ENCODE measurements at places on chromosomes 11 and 22. TPM values are rescaled to one million over a fixed set of nuclear protein-coding genes. Genes with fewer than 3 reads are reported as not detected.

Gene TPBGL
- polyA plus RNA-seq: 0.04 TPM

- peak overlapping the region; percentile 81 for H3K4me3 ChIP-seq
- H3K27ac ChIP-seq: peak overlapping the region; percentile 99
- H3K4me1 ChIP-seq: peaks cover 36% of the 10 kb centered on the region
- H3K27me3 ChIP-seq: no peaks in the 10 kb centered on the region
- DNase-seq: no peak
Observed at GRCh38 chr11:65418431-65418680, 4.2 kb upstream of the NEAT1 start.

DNA sequence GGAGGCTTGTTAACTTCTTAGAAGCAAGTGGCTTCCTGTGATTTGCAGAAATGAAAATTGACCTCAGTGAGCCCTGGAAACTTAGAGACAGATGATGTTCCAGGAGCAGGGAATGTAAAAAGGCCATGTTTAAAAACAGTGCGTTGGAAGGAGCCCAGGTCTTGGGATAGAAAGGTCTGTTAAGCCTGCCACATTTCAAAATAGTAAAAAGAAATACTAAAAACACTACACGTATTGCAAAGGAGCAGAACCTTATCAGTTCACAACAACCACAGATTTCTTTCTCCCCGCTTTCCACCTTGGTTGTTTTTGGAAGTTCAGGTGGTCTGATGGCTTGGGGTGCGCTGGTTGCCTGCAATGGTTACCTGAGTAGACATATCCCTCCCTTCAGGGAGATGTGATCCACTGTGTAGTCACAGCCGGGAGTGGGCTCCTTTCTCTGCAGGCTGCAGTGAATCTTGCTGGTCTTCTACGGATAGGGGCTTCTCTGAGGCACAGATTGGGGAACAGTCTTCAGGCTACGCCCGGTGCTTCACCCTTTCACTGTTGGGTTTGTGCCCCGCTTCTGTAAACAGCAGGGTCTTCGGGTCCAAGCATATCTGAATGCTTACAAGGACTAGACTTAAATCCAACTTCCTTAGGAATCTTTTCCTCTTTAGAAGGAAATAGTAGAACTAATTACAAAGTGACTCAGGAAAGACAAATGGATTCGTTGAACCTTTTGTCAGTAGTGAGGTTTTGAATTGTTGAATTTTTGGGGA is 1.9 kb downstream of the TEAD1 start:
- H3K27me3 ChIP-seq: no peaks in the 10 kb centered on the region
- peaks cover 27% of the 10 kb centered on the region for H3K4me1 ChIP-seq
- no peak overlapping the region for H3K27ac ChIP-seq
- no peaks in the 10 kb centered on the region for H3K36me3 ChIP-seq

DNA sequence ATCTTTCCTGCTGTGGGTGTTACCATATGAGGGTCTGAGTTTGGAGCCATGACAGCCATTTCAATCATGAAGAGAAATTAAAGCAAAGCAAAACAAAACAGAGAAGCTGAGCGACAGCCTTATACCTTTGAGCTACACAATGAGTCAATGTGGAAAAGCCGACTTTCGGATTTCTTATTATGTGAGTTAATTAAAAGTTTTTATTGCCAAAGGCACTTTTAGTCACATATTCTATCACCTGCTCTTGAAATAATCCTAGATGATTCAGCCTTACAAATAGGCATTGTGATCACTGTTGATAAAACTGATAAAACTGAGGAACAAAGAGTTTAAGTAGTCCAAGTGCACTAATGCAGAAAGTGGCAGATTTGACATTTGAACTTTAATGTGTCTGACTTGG is 381.9 kb upstream of the TENM4 start:
- no peaks in the 10 kb centered on the region for H3K36me3 ChIP-seq
- H3K4me1 ChIP-seq: no peaks in the 10 kb centered on the region
- no peak overlapping the region for H3K4me3 ChIP-seq
- no peaks in the 10 kb centered on the region for H3K27me3 ChIP-seq

Gene FAU
- 530 TPM for polyA plus RNA-seq

DNA sequence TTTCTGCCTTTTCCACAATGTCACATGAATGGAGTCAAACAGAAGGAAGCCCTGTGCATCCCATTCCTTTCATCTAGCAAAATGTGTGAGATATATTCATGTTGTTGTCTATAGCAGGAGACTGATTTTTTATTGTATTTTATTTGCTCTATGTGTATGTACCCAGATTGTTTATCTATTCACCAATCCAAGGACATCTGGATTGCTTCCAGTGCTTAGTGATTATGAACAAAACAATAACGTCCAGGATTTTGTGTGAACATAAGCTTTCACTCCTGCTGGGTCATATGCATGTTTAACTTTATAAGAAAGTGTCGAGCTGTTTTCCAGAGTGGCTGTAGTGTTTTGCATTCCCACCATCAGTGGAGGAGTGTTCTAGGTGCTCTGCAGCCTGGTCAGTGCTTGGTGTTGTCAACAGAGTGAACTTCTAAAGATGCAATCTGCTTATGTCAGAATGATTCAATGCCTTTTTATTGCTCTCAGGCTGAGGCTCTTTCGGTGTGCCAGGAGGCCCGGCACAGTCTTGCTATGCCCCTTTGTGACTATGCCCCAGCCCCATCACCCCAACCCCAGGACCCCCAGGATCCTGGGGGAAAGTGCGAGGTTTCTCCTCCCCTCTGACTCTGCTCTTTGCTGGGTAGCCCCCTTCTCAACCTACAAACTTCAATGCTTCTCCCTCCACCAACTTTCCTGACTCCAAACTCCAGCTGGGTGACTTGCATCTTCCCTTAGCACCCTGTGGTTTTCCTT is 19.9 kb upstream of the SYT13 start:
- H3K4me3 ChIP-seq: no peak overlapping the region
- no peaks in the 10 kb centered on the region for H3K4me1 ChIP-seq

Gene ARHGAP42
- polyA plus RNA-seq: 1.7 TPM

DNA sequence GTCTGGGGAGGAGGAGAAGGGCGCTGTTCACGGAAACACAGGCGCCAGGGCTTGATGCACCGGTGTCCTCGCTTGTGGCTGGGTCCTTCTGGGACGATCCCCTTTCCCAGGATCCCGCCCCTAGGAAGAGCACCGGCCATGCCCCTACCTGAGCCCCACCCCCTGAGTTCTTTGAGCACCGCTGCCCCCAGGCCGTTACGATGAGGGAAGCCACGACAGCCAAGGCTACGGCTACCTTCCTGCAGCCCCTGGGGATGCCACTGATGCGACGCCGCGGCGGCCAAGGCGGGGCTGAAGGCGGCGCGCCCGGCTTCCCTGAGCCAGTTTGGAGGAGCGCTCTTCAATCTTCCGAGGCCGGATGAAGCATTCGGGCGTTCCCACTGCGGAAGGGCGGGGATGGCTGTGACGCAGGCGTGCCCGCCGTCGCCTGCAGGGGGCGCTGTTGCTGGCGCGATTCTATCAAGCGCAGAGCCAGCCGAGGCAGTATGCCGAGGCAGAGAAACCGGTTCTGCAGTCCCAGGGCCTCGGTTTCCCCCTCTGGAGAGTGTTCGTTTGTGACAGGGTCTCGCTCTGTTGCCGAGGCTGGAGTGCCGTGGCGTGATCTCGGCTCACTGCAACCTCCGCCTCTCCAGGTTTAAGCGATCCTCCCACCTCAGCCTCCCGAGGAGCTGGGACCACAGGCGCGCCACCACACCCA is 9.7 kb upstream of the NEFH start:
- no peak for DNase-seq
- H3K27ac ChIP-seq: no peak overlapping the region
- H3K36me3 ChIP-seq: no peaks in the 10 kb centered on the region
- no peaks in the 10 kb centered on the region for H3K4me1 ChIP-seq
- no peaks in the 10 kb centered on the region for H3K27me3 ChIP-seq

Gene CHEK2
- polyA plus RNA-seq: 4.0 TPM

Gene PVALB
- polyA plus RNA-seq: not detected

DNA sequence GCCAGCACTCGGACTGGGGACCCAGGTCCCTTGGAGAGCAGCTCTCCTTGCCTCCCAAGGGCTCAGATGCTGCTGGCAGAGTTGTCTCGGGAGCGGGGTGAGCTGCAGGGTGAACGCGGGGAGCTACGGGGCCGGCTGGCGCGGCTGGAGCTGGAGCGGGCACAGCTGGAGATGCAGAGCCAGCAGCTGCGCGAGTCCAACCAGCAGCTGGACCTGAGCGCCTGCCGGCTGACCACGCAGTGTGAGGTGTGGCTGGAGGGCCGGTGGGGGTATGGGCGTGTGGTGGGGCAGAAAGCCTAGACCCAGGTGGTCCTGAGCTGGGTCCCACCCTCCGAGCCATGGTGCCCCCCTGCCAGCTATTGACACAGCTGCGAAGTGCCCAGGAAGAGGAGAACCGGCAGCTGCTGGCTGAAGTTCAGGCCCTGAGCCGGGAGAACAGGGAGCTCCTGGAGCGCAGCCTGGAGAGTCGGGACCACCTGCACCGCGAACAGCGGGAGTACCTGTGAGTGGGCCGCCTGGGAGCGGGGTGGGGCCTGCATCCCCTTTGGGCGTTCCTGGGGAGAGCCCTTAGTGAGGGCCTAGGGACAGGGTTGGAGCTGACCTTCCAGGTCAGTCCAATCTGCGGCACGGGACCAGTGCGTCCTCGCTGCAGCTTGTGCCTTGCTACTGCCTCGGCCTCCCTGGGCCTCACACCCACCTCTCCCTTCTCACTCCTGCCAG is 5.8 kb upstream of the RPS6KA4 start:
- no peaks in the 10 kb centered on the region for H3K27me3 ChIP-seq
- peak; percentile 77 for DNase-seq
- H3K36me3 ChIP-seq: no peaks in the 10 kb centered on the region
- peaks cover 14% of the 10 kb centered on the region for H3K4me1 ChIP-seq
- no peak overlapping the region for H3K4me3 ChIP-seq
- H3K27ac ChIP-seq: no peak overlapping the region

DNA sequence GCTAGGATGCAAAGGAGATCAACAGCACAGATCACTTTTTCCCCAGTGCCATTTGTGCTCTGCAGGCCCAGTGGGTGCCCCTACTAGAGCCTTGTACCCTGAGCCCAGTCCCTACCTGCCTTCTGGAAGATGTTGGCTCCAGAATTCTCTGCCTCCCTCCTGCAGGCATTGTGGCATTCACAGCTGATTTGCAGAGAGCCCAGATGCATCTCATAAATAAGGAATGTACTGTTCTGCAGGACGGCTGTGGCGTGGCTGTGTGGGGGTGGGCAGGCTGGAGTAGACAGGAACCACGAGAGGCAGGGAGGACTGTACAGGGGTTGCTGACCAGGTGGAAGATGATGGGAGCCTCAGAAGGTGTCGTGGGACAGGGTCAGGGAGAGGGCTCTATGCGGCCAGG is 11.2 kb upstream of the MIAT start:
- H3K36me3 ChIP-seq: no peaks in the 10 kb centered on the region
- H3K27ac ChIP-seq: no peak overlapping the region
- peaks cover 2% of the 10 kb centered on the region for H3K4me1 ChIP-seq
- no peaks in the 10 kb centered on the region for H3K27me3 ChIP-seq

GRCh38 chr22:27990879-27991278 is 71.8 kb upstream of the PITPNB start:
- no peak overlapping the region for H3K27ac ChIP-seq
- H3K4me1 ChIP-seq: no peaks in the 10 kb centered on the region
- no peaks in the 10 kb centered on the region for H3K27me3 ChIP-seq
- H3K4me3 ChIP-seq: no peak overlapping the region
- DNase-seq: no peak

- peaks cover 9% of the 10 kb centered on the region for H3K36me3 ChIP-seq
- peak overlapping the region; percentile 86 for H3K4me3 ChIP-seq
- no peak for DNase-seq
- no peak overlapping the region for H3K27ac ChIP-seq
Observed at GRCh38 chr11:64252003-64252872, 908 bp downstream of the PLCB3 start.

Gene OR5P2
- not detected for polyA plus RNA-seq

DNA sequence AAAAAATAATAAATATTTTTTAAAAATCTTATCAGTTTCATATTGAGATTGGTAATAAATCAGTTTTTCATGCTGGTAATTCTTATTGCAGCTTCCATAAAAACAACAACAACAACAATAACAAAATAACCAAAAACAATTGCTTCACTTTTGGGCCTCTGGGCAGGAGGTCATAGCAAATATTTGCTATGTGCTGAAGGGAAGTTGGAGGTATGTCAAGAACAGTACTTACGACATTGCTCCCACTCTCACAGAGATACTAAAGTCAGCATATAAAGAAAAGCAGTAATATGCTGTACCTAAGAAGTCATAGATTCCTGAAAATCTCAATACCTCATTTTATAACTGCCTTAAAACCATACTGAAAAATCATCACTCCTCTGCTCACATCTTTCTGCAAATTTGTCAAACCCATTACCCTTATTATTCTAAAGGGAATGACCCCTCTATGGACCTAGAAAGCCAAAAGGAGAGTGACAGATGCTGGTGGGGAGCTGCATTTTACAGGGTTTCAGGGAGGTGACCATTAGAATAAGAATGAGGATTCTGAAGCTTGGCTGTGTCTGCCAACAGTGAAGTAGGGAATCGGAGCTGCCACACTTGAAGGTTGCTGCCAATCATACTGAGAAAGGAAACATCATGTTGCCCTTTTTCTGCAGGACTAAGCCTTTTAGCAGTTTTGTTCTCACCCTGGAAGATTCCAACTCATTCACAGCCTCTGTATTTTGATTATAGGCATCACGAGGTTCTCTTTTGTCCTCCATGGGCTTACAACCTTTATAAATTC is 742.9 kb downstream of the LRRC4C start:
- H3K36me3 ChIP-seq: no peaks in the 10 kb centered on the region
- no peak overlapping the region for H3K4me3 ChIP-seq
- no peaks in the 10 kb centered on the region for H3K27me3 ChIP-seq
- no peak overlapping the region for H3K27ac ChIP-seq
- no peaks in the 10 kb centered on the region for H3K4me1 ChIP-seq
- DNase-seq: no peak

Gene ALX4
- 0.02 TPM for polyA plus RNA-seq

DNA sequence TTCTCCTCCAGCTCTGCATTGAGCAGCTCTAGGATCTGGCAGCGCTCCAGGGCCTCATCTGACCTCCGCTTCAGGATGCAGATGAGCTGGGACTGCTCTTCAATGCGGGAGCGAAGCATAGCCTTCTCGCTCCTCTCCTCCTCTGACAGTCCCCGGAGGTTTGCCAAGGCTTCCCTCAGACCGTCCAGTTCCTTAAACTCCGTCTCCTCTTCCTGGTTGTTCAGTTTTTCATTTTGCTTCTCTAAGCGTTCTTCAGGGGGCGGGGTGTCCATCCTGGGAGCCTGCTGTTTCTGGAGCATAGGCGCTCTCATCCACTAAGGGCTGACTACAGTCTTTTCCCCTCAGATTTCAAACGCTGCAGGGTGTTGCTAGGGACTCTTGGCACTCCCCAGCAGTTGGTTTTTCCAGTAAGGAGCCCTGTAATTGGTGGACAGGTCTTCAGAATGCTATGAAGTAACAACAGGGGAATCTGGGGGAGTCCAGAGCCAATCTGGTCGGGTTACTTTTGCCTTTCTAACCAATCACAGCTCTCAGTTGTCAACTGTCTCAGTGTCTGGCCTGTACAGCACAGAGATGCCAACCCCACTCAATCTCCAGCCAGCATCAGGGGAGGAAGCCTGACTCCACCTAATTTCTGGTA is at the start of gene CCDC89:
Gene CCDC89 (minus strand): TSS at position 376 of the 640 bp plus-strand sequence. CDS start 65 bp downstream, at position 311.
- H3K27ac ChIP-seq: no peak within 1 kb of the TSS
- H3K4me3 ChIP-seq: no peak within 1 kb of the TSS
- no peaks in the 10 kb centered on the region for H3K27me3 ChIP-seq
- H3K4me1 ChIP-seq: no peaks in the 10 kb centered on the region
- DNase-seq: peak; percentile 55

Gene LAYN
- 2.4 TPM for polyA plus RNA-seq

Data from pancreas (tissue), 10 donors.